Heart right ventricle (tissue), 16 donors: ENCODE measurements at places on chromosomes 11 and 22. TPM values are rescaled to one million over a fixed set of nuclear protein-coding genes. Genes with fewer than 3 reads are reported as not detected.

DNA sequence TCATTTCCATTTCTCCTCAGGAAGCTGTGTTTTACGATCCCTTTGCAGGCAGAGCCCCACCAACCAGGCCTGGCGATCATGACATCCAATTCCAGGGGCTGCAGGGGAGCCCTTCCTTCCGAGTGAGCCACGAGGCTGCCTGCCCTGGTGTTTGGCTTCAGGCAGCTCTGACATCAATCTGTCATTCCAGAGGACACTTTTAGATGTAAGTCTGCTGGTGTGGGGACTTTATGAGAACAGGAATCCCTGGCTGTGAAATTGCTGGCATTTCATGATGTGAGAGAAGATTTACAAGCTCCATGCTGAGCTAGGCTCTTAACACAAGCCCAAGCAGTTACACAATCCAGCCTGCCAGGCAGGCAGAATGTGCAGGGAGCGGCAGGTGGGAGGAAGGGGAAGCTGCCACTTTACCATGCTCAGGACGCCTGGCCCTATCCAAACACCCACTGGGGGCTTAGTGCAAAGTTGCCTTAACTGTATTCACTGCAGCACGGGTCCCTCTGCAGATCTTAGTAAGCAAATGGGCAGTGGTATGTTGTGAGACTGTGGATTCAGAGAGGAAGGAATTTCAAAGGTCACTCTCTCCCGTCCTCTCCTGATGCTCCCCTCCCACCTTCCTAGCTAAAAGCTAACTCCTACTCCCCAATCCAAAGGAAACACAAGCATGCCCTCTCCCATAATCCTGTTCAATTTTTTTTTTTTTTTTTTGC is 43.4 kb upstream of the MICAL2 start:
- no peak for DNase-seq

Gene NAV2
- total RNA-seq, result 29.5 TPM

- DNase-seq, result no peak
These were observed 236.2 kb downstream of the LARGE1 start for GRCh38 chr22:33684087-33684486.

DNA sequence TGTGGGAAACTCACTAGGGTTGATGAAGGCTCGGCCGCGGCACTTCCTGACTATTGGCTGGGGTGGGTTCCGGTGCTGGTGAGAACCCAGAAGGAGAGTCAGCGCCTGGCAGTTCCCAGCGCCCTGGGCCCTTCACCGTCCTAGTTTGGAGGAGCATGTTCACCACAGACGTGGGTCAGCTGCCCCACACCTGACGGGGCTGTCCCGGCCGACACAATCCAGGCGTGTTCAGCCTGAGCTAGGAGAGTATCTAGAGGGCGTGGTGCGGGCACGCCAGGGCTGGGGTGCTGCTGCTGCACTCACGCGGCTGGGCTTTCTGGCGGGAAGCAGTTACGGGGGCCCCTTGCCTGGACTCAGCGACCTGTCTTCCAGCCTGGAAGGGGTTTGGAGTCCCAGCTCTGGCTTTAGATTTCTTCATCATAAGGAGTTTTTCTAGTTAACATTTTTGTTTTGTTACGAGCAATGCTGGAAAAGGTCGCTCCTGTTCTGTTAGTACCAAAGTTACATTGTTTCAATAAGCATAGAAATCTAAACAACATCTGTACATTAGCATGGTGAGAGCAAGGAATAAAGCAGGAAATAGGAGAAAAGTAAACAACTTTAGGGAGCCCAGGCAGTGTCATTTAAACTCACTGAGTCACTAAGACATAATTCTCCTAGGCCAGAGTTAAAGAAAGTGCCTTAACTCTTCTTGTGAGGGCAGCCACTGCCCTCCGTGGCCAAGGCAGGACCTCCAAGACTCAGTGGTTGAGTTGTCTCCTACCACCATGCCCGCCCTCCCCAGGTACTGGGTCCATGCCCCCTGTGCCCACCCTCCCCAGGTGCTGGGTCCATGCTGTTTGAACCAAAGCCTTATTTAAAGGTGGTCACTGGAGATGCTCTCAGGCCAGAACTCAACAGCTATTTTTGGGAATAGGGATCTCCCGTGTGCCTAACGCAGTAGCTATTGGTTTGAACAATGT is 12.1 kb upstream of the ADORA2A start:
- no peak for DNase-seq

DNA sequence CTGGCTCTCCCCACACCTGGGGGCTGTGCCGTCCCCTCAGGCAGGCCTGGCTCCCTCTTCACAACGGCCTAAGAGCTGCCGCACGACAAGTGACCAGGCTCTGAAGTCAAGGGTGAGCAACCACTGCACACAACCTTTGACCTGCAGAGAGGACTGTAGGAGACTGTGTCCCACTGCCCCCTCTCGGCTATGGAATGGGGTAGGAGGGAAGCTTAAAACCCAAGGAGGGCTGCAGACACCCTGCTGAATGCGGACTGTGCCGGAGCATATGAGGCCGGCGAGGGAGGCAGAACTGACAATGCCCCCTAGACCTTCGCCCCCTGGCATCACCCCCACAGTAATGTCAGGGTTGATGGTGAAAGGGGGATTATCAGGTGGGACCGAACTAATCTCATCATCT is 311.9 kb downstream of the CTTN start:
- DNase-seq, result no peak

GRCh38 chr11:33005175-33005574 is 10.5 kb upstream of the DEPDC7 start:
- DNase-seq, result no peak

DNA sequence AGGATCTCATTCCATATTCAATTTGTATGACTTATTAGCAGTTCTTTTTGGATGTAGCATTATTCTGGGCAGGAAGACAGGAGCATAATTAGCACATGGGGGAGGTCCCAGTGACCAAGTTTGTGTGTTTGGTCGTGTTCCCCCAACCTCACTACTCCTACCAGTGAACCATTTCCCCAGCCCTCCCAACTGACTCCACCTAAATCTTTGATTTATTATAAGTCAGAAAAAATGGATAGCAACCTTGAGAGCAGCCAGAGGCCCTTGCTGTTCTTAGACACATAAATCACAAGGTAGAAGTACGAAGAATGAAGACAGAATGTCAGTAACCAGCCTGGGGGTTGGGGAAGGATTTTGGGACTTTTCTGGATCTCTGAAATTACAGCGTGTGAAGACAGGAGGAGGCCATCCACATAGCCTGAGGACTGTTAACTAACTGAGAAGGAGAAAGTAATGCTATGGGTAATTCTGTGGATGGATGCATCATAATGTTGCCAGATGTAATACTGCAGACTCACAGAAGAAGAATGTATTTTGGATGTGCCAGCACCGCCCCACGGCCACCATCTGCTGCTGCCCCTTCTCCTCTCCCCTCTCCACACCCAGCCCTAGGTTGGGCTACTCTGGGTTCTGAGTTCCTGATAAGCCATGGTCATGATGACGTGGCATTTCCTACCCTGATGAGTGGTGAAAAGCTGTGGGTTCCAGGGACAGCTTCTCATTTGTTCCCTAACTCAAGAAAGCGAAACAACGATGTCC is 124.3 kb upstream of the TTC12 start:
- DNase-seq, result no peak

DNA sequence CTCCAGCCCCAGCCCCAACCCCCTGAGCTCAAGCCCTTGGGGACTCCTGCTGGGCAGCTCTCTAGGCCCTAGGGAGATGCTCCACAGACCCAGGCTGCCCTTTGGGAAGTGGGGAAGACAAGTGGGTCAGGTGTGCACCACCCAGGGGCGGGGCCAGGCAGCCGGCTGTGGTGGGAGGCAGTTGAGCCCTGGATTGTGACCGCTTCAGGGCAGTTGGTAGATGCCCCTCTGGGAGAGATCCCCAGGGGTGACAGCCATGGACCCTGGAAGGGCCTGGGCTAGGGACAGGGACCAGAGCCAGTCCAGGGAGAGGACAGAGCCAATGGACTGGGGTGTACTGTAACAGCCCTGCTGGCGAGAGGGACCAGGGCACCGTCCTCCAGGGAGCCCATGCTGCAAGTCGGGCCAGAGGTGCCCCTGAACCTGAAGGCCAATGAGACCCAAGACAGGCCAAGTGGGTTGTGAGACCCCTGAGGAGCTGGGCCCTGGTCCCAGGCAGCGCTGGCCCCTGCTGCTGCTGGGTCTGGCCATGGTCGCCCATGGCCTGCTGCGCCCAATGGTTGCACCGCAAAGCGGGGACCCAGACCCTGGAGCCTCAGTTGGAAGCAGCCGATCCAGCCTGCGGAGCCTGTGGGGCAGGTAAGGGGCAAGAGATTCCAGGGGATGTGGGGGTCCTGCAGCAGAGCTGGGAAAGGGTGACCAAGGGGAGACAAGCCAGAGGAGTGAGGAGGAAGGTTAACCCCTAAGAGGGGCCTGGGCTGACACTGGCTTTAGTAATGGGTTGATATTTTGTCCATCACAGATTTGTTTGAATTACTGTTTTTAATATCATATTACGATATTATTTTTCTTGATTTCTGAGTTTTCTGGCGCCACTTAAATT is at the start of gene IGLL5:
Gene IGLL5 (plus strand): TSS at position 196 of the 883 bp plus-strand sequence. CDS start 238 bp downstream, at position 434.
- DNase-seq, result no peak

GRCh38 chr22:49812838-49813237 is 14.8 kb downstream of the BRD1 start:
- no peak for DNase-seq

- no peak for DNase-seq
These were observed 177.5 kb downstream of the TMEM135 start for GRCh38 chr11:87215236-87215635.

DNA sequence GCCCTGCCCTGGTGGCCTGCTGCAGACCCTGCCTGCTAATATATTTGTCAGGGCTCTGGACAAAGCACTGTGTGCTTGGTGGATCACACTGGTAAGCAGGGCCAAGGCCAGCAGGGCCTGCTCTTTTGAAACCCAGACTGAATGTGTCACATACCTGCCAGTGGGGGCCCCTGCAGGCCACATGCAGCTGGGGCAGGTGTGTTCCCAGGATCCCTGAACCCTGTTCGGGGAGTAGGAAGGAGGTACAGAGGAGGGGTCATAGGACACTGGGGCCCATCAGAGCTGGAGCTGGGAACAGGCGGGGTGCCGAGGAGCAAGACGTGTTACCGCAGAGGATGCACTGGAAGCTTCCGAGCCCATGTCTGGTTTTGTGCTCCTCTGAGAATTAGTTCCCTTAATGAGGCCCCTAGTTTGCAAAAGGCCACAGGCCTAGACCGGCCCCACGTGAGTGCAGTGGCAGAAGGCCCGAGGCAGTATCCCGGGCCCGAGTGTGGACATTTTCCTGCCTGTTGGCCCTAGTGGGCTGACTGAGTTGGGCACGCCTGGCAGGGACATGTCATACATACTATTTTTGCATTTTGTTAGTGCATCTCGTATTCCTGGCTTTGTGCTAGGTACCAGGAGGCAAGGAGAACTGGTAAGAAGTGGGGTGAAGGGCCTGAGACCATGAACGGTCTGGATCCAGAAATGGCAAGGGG is 11.2 kb upstream of the ACR start:
- no peak for DNase-seq

- DNase-seq, result peak; percentile 77
These were observed 14.8 kb upstream of the MFNG start for GRCh38 chr22:37500745-37501609.

GRCh38 chr11:134626032-134626431 is 214.0 kb upstream of the B3GAT1 start:
- no peak for DNase-seq

Gene CRACR2B
- 23.0 TPM for total RNA-seq

Gene GALNT18
- total RNA-seq, result 17.3 TPM

Gene FXYD2
- 0.60 TPM for total RNA-seq

Gene TRPM5
- not detected for total RNA-seq

DNA sequence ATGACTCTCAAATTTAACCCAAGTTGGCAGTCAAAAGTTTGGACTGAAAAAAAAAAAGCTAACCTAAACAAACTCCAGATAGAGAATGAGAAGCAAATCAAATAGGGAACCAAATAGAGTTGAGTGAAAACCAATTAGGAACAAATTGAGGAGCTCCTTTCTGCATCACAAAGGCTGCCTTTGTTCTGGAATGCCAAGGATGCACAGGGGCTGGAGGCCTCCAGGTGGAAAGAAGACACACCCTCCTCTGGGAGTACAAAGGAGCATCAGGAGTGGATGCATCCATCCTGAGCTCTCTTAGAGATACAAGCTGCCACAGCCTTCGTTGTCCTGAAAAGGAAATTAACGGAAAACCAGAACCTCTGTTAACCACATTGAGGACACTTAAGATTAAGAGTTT is 73.3 kb downstream of the MRGPRX1 start:
- DNase-seq, result no peak

Gene SYT13
- 2.0 TPM for total RNA-seq

- no peak for DNase-seq
These were observed 95.3 kb downstream of the SERGEF start for GRCh38 chr11:17917556-17917955.

Gene SAA4
- total RNA-seq, result not detected

- DNase-seq, result no peak
These were observed 64.3 kb downstream of the APIP start for GRCh38 chr11:34851916-34852315.

- no peak for DNase-seq
These were observed 30.5 kb upstream of the CYB5R3 start for GRCh38 chr22:42679691-42680090.

GRCh38 chr11:61968758-61969390 is 1.4 kb upstream of the FTH1 start:
- DNase-seq, result no peak

DNA sequence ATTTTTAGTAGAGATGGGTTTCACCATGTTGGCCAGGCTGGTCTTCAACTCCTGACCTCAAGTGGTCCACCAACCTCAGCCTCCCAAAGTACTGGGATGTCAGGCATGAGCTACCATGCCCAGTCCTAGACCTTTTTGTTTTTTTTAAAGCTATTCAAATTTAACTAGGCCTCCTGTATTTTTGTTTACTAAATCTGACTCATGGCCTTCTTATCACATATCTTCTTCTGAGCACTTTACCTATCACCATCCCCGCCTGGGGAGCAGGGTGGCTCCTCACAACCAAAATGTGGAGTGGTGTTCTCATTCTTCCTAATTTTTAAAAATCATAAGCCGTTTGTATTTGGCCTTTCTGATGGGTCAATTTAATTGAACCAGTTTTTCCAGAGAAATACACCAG is 92.6 kb downstream of the DBX1 start:
- DNase-seq, result no peak

GRCh38 chr11:122230385-122230755 is 114.4 kb upstream of the BLID start:
- DNase-seq, result no peak

GRCh38 chr11:73962101-73962705 is 11.4 kb downstream of the DNAJB13 start:
- DNase-seq, result no peak

Gene MCAM
- 37.8 TPM for total RNA-seq

- no peak for DNase-seq
These were observed 71.0 kb upstream of the KIRREL3 start for GRCh38 chr11:127071606-127072005.

- DNase-seq, result no peak
These were observed 216.5 kb downstream of the BLID start for GRCh38 chr11:121899520-121899919.

Gene ISX
- total RNA-seq, result not detected

DNA sequence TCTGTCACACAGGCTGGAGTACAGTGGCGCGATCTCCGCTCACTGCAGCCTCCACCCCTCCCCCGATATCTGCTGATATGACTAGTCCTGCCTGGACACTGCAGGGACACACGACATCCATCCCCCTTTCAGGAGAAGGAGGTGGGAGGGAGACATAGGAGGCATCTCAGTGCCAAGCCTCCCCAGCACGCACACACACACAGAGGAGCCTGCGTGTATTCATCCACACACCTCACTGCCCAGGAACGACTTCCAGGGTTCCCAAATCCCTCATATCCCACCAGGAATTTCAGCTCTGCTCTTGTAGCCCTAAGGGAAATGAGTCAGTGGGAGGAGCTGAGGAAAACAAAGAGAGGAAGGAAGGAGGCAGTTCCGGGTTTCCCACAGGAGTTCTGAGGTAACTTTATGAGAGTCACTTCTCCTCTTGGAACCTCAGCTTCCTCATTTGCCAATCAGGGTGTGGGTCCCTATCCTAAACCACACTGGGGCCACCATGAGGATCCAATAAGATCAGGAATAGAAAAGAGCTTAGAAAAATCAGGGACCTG is 37.2 kb upstream of the ACER3 start:
- peak; percentile 80 for DNase-seq
